ENCODE measurements at places on chromosomes 12 and 14. TPM values are rescaled to one million over a fixed set of nuclear protein-coding genes. Genes with fewer than 3 reads are reported as not detected.

DNA sequence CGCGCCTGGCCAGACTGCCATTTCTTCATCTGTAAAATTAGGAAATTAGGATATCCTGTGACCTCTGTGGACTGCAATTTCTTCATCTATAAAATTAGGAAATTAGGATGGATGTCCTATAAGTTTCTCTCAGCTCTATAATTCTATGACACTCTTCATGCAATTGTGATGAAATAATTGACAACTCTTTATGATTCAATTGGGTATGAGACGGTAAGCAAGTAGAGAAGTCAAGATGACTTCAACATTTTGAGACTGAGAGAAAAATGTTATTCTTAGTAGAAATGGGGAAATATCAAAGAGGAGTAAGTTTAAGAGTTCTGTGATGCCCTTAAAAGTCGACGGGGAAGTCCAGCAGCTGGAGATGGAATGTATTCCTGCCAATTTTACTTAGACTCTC lies 12.0 kb downstream of the KIAA0586 start:
- no peak for DNase-seq

DNA sequence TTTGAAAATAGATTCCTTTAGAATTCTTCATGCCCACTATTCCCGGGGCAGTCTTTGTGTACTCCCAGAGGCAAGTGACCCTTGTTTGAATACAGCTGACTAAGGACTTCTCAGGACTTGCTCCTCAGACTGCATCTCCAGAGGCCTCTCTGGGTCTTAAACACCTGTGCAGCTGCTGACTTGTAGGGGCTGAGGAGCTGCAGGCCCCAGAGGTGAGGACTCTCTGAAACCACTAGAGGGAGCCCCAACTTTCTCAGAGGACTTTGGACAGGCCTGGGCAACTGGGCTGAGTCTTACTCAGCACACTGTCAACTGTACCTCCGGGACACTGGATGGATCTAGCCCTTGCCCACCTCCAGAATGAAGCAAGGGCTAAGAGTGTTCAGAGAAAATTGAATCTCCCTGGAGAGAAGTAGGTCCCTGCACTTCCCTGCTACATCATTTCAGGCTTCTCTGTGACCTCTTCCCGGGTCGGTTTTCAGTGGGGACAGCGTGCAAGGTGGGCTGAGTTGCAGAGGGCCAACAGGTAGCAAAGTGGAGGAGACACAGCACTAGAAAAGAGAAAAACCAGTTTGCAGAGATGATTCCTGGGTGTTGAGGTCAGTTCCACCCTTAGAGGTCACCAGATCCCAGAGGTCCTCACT lies 164.6 kb downstream of the TMEM117 start:
- DNase-seq, result no peak

GRCh38 chr14:104403421-104404220 lies 175.9 kb upstream of the C14orf180 start:
- DNase-seq, result no peak

Gene CPNE6
- not detected for total RNA-seq

Gene SDR9C7
- total RNA-seq, result not detected

Gene ZNF10
- total RNA-seq, result 13.4 TPM

- no peak for DNase-seq
Measured at GRCh38 chr12:34105392-34105933, 83.2 kb downstream of the ALG10 start.

Gene RNF212B
- not detected for total RNA-seq

- DNase-seq, result no peak
Measured at GRCh38 chr14:62710811-62711210, 334.4 kb downstream of the KCNH5 start.

GRCh38 chr12:116943419-116944372 lies 32.9 kb downstream of the FBXW8 start:
- DNase-seq, result no peak

- no peak for DNase-seq
Measured at GRCh38 chr12:49198431-49199155, 9.7 kb upstream of the TUBA1A start.

- DNase-seq, result no peak
Measured at GRCh38 chr12:132236129-132236929, 92.1 kb downstream of the NOC4L start.

- DNase-seq, result no peak
Measured at GRCh38 chr14:103889313-103890051, 38.8 kb upstream of the TDRD9 start.
